Upper lobe of right lung (tissue), 1 donor: ENCODE measurements at places on chromosomes 16 and 17. TPM values are rescaled to one million over a fixed set of nuclear protein-coding genes. Genes with fewer than 3 reads are reported as not detected.

The CCDC137 gene
- total RNA-seq: 13.7 TPM

The RDM1 gene
- not detected for total RNA-seq

The RPRML gene
- total RNA-seq: 0.38 TPM

DNA sequence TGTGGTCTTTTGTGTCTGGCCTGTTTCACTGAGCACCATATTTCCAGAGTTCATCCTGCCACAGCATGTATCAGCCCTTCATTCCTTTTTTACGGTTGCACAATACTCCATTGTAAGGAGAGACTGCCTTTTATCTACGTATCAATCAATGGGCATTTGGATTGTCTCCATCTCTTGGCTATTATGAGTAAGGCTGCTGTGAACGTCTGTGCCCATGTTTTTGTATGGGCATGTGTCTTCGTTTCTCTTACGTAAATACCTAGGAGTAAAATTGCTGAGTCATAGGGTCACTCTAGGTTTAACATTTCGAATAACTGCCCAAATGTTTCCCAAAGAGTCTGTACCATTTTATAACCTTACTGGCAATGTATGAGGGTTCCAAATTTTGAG, 202.8 kb upstream of the FOXF1 start:
- no peak overlapping the region for H3K4me3 ChIP-seq
- H3K27ac ChIP-seq: no peak overlapping the region
- peaks cover 5% of the 10 kb centered on the region for H3K4me1 ChIP-seq
- DNase-seq: no peak
- no peaks in the 10 kb centered on the region for H3K27me3 ChIP-seq
- H3K36me3 ChIP-seq: no peaks in the 10 kb centered on the region
